ENCODE measurements at places on chromosomes 3 and 15.

DNA sequence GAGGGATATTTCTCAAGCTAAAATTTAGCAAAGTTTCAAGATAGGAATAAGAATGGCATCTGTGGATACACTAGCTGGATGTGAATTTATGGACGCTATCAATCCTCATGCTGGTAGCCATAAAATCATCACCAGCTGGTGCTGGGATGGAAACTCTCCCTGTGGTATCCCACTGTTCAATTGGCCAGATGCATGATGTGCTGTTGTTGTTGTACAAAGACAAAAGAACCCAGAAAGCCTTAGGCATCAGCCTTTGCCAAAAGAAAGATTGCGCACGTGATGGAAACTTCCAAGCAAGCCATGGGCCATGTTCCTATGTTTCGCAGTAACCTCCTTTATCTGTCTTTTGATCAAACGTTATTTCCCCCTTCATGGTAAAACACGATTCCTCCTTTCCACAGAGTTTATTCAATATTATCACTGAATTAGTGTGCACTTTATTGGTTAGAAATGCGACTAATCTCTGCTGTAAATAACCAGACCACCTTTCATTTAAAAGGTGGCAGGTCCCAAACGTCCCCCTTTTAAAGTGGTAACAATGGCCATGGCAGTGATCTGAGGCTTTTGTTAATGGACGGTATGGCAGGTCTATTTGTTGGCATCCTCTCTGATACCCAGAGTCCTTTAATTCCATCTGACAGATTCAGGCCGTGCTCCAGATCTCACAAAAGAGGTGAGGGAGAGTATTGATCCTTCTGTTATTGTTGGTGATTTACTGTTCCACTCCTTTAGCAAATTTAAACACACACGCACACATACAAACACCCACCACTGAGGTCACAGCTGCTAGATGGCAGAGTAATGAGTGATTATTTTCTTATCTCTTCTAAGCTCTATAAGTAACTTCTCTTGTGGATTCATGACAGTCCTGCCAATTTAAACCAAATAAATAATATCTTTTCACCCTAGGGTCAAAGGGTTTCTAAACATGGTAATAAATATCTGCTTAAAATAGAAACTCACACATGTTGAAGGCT lies 291.2 kb upstream of the KCNMB2 start:
- no peak for DNase-seq

- peak; percentile 16 for DNase-seq
Observed at GRCh38 chr3:63687278-63688225, 35.1 kb downstream of the SNTN start.

DNA sequence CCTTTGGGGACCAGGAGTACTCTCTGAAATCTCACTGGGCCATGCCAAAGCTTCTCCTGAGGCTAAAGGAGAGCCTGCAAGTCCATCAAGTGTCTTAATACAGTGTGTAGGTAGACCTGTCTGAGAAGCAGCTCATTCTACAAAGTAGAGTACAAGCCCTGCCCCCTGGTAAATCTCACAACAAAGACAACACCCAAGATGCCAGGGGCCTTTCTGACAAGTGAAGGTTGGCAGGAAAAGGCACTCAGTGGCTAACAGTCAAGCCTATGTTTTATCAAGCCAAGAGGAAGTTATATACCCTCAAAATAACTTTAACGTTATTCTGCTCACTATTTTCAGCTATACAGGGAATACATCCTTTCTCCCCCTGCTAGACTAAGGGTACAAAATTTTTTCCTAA lies 58.3 kb downstream of the NMNAT3 start:
- DNase-seq = no peak

- DNase-seq = no peak
Observed at GRCh38 chr3:114332342-114333179, 38.7 kb downstream of the TIGIT start.

GRCh38 chr3:28122227-28122626 lies 119.2 kb upstream of the CMC1 start:
- no peak for DNase-seq

DNA sequence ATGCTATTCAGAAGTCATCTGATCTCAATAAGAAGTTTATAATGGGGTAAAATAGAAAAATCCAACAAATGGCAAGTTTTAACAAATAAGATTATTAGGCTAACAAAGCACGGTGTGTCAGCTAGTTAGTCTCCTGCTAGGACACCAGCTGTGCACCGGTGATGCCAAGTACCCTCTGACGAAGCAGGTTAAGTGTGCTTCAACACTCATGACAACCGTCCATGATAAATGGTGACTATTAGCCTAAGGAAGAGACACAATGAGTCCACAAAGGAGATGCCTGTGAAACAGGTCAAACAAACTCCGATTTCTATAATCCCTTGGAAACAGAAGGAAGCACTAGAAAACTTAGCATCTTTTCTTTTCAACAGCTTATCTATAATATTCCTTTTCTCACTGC lies 36.5 kb downstream of the ATP13A3 start:
- DNase-seq = no peak

DNA sequence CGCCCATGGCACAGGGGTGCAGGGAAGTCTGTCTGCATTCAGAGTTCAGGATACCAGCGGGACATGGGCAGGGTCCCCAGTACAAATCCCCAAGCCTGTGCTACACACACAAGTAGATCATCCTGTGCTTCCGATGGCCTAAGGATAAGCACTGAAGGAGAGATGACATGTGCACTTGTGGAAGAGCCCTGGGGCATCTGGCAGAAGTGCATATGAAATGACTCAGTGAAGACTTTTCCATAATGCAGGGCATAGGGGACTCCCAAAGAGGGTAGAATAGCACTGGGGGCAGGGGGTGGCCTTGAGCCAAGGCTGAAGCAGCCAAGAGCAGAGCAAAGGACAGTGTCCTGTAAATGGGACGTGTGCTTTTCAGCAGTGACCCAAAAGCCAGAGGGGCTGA lies 22.9 kb downstream of the ADAMTS17 start:
- DNase-seq = no peak

DNA sequence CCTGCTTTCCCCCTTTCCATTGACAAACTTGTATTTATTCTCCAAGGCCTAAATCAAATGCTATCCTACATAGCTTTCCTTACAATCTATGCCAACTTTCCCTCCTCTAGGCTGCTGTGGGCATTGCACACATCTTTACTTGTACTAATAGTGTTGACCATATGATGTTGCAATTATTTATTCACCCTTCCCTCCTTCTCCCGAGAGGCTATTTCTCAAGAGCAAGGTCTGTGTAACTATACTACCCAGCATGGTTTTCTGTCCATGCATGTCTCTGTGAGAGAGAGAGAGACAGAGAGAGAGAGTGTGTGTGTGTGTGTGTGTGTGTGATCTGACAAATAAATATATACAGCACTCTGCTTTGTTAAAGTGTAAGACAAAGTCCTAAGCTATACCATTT lies 63.8 kb downstream of the GTPBP8 start:
- peak; percentile 58 for DNase-seq

DNA sequence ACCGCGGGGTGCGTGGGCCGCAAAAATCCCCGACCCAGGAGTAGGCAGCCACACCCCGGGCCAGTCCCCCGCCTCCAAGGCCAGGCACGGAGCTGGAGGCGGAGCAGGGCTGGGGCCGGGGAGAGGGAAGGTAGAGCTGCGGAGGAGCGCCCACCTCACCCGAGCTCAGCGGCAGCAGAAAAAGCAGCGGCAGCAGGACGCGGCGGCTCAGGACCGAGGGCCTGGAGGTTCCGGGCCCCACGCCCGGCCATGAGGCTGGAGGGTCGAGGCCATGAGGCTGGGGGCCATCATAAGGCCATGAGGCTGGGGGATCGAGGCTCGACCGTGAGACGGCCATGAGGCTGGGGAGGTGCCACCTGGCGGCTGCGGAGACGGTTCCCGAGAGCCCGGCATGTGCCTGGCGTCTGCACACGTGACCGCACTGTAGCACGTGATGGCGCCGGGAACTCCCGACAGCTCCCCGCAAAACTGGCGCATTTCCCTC lies 32.9 kb upstream of the PRSS50 start:
- DNase-seq = no peak

DNA sequence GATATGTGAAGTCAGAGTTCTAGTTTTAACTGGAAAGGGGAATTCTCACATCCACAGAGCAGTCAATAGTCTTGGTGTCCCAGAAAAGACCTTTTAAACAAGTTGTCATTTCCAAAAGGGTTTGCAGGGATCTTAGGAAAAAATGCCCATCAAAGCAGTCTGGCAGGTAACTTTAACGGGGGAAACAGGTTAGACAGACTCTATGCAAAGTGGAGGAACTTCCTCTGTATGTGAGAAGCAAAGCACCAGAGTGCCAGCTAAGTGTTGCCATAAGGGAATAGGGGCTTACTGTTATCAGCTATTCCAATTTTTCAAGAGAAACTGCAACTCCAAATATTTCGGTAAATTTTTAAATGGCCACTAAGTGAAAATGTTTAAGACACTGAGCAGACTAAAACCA lies 307.9 kb upstream of the MDFIC2 start:
- DNase-seq = no peak

DNA sequence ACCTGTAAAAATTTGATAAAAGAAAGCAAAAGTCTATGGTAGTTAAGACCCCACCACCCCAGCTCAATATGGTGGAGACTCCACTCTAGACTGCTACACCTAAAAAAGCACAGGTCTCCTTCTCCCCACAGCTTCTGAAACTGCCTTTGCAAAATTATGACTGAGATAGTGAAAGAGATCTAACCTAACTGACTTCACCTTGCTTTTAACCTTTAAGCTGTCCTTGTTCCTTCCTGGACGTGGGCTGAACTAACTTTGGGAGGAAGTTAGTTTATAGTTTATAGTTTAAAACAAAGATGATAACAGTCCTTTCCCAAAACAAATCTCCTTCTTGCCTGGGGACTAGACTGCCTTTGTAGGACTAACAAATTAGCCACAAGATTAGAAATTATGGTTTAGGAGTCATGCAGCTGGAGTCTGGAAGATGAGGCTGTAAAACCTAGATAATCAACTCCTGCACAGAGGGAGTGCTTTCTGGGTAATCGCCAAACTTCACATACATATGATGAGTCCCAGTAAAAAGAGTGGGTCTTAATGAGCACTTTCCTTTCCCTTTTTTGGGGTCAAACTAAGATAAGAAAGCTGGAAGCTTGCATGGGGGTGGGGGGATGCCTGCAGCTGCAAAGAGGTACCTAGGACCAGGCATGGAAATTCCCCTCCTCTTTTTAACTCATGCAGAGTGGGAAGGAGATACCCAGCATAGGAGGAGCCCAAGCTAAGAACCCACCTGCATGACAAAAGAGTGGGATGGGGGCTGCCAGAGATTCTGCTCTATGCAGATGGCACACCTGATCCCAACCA lies 17.5 kb downstream of the CCR8 start:
- no peak for DNase-seq

GRCh38 chr3:161567577-161568361 lies 71.2 kb downstream of the OTOL1 start:
- peak; percentile 73 for DNase-seq

DNA sequence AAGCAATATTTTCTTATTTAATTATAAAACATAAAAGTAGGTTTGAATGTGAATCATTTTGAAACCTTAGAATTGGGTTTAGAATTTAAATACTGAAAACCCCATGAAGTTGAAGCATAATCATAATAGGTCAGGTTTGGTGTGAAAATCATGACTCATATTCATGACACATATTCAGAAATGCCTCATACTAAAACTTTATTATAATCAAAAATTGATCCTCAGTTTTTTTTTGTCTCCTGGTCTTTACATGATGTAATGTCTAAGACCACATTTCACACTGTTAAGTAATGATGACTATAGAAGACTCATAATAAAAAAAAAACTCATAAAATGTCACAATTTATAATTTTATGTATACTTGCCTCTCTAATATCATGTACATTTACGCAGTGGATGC lies 190.4 kb downstream of the FOXP1 start:
- DNase-seq = no peak

DNA sequence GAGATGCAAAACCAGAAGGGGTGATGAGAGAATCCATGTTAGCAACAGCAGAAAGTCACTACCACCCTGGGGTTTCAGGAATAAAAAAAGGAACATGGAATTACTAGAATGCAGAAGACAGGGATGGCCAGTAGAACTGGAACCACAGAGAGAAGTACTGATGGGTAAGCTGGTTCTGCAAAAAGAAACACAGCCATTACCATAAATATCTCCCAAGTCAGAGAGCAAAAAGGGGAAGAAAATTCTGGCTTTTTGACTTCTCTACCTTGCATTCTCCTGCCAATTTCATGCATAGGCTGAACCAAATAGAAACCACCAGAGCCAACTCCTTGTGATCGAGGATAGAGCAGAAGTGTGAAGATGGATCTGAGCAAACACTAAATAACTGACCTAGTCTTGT lies 550.4 kb upstream of the NAALADL2 start:
- no peak for DNase-seq

GRCh38 chr3:112560721-112561483 lies 860 bp downstream of the ATG3 start:
- DNase-seq = peak; percentile 69

DNA sequence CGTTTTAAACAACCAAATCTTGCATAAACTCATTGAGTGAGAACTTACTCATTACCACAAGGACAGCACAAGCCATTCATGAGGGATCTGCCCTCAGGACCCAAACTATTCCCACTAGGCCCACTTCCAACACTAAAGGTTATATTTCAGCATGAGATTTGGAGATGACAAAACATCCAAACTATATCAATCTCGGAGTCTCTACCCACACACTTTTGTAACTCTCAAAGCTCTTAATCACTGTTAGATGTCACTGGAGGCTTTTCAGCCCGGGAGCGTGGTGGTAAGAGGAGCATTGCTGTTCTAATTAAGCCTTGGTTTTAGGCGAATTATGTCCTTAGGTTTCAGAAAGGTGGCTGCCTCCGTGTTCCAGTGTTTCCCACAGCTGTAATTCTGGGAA lies 86.3 kb downstream of the CNTN6 start:
- DNase-seq = no peak

DNA sequence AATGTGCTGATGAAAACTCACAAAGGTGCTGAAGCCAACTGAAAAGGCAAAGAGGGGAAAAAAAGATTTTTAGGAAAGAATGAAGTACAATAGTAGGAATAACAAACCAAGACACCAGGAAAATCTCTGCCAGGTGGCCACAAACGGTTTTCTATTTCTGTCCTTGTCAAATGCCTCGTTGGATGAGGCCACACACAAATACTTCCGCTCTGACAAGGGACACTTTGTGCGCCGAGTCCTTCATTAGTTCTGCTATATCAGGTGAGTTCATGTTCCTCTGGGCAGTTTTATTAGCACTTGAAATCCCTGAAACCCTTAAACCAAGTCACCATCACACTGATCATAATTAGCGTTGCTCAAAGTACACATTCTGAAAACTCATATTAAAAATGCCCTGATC lies 373.1 kb downstream of the VPS13C start:
- DNase-seq = no peak

DNA sequence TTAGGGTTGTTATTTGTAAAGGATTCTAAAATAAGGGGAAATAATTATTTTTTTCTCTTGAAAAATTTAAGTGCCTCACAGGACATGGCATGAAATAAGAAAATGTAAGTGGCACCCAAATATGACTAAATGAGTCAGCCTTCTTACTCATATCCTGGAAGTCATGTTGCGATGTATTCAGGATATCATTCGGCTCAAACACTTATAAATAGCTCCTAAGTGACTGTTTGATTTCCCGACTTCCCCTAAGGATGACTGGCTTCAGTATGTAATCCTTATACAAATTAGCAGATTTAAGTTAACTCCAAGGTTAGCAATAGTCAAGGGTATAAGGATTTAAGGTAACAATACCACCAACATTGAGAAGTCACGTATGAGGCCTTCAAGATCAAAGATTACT lies 57.3 kb upstream of the OSTN start:
- DNase-seq = peak; percentile 61

- DNase-seq = no peak
Observed at GRCh38 chr3:186802701-186803100, 3.6 kb downstream of the RFC4 start.

- peak; percentile 10 for DNase-seq
Observed at GRCh38 chr3:168117853-168118313, 22.2 kb upstream of the GOLIM4 start.

Measured in GM03348 (cell line).